ENCODE measurements at places on chromosomes 3 and 15.
A peak's percentile ranks its signal among the peaks of the same experiment; 100 is the strongest.

DNA sequence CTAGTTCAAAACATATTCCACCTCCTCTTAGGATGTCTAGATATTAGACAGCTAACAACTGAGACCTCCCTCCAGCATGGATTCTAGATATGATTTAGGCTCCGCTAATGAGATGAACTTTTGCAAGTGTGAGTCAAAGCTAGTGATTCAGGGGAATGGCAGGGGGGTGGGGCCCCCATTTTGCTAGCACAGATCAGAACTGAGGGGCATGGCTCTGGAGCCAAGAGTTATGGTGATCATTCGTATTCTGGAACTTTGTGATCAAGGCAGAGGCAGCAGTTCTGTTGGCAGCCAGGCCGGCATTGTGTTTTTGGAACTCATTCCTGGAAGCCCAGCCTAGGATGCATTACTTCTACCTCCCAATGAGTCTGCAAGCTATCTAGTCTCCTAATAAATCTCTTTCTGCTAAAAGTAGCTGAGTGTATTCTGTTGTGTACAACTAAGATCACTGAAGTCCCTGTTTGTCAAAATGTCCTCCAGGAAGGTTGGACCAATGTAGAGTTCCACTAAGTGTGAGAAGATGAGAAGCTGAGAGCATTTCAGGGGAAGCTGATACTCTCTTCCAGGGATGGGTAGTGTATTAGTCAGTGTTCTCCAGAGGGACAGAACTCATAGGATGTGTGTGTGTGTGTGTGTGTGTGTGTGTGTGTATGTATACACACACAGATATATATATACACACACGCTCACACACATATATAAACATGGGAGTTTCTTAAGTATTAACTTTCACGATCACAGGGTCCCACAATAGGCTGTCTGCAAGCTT is 312.7 kb downstream of the TLE3 start:
- DNase-seq, result no peak

DNA sequence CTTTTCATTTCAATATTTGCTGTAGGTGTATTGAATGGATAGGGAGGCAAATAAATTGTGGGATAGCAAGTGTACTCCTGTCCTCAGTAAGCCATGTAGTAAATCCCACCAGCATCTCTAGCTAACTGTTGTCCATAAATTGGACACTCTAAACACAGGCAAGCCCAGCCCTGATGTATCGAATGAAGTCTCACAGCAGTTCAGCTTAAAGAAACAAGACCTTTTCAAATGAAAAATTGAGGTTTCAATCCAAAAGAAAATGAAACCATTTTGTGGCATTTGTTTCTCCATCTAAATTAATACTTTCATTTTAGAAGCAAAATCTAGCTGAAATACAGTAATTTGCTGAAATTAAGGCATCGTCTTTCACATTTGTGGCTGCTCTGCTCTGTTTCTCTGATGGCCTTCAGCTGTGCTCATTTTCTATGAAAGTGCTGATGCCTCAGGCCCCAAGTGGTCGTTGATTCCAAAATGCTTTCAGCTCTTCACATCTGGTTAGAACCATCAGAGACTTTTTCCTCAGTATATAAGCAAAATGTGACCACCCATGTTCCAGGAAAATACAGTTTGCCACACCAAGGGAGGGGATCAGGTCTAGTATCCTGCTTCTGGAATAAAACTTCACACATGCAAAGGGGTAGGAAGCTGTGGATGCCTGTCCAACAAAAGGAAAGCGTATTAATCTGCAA is 245.0 kb downstream of the ZMAT3 start:
- no peak for DNase-seq

GRCh38 chr3:111311709-111312235 is 230.2 kb upstream of the CD96 start:
- DNase-seq, result no peak

DNA sequence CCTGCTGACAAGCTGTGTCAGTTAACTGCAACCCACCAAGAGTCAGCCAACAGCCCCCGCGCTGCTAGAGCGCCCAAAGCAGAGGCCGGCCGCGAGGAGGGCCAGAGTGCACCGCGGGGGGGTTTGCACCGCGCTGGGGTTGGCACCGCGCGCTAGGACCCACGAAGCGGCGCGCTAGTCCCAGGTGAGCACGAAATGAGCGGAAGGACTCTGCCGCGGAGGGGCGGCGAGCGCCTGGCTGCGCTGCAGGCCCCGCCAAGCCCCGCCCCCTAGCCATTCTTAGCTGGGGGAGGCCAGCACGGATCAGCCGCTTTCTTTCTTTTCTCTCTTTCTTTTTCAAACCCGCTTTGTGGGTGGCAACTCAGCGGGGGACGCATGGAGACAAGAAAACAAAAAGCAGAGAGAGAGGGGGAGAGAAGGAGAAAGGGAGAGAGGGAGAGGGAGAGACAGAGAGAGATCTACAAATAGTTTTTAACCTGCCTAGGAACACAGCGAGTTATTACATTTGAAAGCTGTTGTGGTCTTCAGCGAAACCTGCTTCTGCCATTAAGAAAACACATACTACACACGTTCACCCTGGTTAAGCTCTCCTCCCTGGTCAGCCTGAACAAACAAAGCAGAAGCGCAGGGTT is 6.9 kb upstream of the FOXB1 start:
- DNase-seq, result no peak

- DNase-seq, result peak; percentile 65
Observed at GRCh38 chr3:141303481-141304223, 64.7 kb upstream of the ZBTB38 start.
